Uterus (tissue), 4 donors: ENCODE measurements at places on chromosomes 5 and 9. TPM values are rescaled to one million over a fixed set of nuclear protein-coding genes. Genes with fewer than 3 reads are reported as not detected.

DNA sequence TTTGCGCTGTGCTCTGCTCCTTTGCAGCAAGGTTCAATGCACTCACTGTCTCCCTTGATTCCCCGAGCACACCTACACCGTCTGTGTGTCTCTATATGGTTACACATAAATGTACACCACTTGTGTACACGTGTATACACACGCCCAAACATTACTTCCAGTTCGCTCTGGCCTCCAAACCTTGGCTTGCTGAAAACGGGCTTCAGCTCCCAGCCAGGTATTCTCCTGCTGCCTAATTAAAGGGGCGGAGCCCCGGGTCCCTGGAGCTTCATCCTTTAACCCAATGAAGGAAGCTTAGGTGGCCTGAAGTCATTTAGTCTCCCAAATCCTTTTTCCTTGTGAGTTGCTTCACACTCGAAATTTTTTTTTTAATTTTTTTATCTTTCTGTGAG is 4.6 kb downstream of the ISL1 start:
- no peak overlapping the region for H3K27ac ChIP-seq
- peaks cover 49% of the 10 kb centered on the region for H3K27me3 ChIP-seq
- no peak overlapping the region for H3K4me3 ChIP-seq
- no peaks in the 10 kb centered on the region for H3K36me3 ChIP-seq
- peaks cover 1% of the 10 kb centered on the region for H3K4me1 ChIP-seq

GRCh38 chr9:976258-976942 is at the start of gene DMRT3:
Gene DMRT3 (plus strand): TSS chr9:976655. CDS start chr9:977002, 347 bp downstream.
- no peak within 1 kb of the TSS for H3K27ac ChIP-seq
- peaks cover 14% of the 10 kb centered on the region for H3K4me1 ChIP-seq
- peak within 1 kb of the TSS; percentile 18 for H3K4me3 ChIP-seq
- H3K36me3 ChIP-seq = no peaks in the 10 kb centered on the region

SPATA6L gene
- total RNA-seq = 8.1 TPM

LCN1 gene
- not detected for total RNA-seq

GRCh38 chr9:91220491-91221135 is 141.1 kb downstream of the AUH start:
- no peak overlapping the region for H3K27ac ChIP-seq
- no peak for DNase-seq
- no peaks in the 10 kb centered on the region for H3K4me1 ChIP-seq
- no peaks in the 10 kb centered on the region for H3K36me3 ChIP-seq

ZDHHC11 gene
- not detected for total RNA-seq

DNA sequence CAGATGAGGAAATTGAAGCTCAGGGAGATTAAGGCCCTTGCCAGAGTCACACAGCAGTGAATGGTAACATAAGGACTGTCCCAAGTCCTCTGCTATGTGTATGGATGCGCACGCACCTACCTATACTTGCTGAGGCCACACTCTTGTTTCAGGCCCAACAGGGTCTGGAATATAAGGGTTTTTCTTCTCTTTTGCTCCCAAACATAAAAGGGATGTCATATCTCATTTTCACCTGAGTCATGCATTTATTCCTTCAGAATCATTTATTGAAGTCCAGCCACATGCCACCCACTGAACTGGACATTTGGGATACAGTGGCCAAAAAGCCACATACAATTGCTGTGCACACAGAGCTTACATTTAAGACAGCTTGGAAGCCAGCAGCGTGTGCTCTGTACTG is 92.0 kb downstream of the SH3TC2 start:
- no peaks in the 10 kb centered on the region for H3K4me1 ChIP-seq
- no peak overlapping the region for H3K4me3 ChIP-seq
- no peak for DNase-seq
- no peaks in the 10 kb centered on the region for H3K36me3 ChIP-seq
- H3K27me3 ChIP-seq = no peaks in the 10 kb centered on the region

DNA sequence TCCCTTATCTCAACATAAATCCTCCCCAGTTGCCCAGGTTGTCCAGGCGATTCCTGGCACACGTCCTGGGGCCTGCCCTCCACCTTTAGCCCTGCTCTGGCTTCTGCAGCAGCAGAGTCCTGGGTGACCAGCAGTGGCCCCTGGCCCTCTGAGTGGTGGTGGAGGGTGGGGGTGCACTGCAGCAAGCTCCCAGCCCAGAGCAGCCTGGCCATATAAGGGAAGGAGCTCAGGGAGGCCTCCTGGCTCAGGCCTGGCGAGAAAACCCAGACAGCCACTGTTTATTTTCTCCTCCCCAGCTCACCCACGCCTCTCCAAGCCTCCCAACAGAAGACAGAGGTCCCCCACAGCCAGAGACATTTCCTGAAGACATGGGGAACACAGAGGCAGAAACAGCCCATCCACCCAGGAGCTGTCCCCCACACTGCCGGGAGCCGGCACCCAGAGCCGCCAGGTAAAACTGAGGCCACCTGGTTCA is 44.7 kb upstream of the IL17B start:
- H3K27ac ChIP-seq = peak overlapping the region; percentile 99
- DNase-seq = peak; percentile 62
- H3K4me1 ChIP-seq = peaks cover 19% of the 10 kb centered on the region
- H3K27me3 ChIP-seq = no peaks in the 10 kb centered on the region
- no peak overlapping the region for H3K4me3 ChIP-seq

DNA sequence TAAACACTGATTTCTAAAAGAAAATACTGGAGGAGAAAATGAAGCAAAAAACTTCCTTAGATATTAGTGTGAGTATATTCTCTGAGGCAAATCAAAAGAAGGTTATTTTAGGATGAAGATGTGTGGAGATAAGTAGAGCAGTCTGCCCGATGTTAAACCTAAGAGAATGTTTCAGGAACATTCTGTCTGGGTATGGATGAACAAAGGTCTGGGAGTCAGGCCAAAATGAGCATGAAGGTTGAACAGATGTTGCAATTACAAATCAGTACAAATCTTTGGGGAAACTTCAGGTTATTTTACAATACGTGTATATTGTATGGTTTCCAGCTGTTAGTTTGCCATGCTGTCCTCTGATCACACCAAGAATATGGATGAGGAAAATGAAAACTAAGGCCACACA is 14.4 kb upstream of the CEP78 start:
- H3K27me3 ChIP-seq = no peaks in the 10 kb centered on the region
- no peak overlapping the region for H3K27ac ChIP-seq
- no peaks in the 10 kb centered on the region for H3K36me3 ChIP-seq

DNA sequence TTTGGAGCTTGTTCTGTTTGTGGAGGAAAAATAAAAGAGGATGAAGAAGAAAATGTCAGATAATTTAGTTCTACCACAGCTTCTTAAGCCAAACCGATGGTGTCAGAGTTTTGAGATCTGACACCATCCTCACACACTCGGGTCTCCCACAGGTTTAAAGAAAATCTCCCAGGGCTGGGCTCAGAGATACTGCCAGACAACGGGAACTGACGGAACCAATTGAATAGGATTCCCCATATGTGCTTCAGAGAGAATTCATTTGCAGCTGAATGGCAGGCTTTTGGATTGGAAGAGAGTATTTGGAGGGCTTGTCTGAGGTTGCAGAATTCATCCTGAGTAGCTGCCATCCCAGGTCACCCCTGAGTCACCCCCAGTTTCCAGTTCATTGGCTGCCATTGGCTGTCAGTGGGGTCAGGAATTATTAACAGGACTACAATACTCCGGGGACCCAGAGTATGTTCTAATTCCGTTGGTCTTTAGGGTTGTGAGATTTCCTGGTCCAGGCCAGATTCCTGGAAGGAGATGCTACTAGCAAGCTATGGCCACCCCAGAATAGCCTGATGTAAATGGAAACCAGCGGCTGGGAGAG is 131.3 kb downstream of the PDZD2 start:
- no peak overlapping the region for H3K27ac ChIP-seq
- no peaks in the 10 kb centered on the region for H3K4me1 ChIP-seq
- H3K27me3 ChIP-seq = no peaks in the 10 kb centered on the region
- no peak for DNase-seq

- no peaks in the 10 kb centered on the region for H3K36me3 ChIP-seq
- DNase-seq = no peak
- no peaks in the 10 kb centered on the region for H3K27me3 ChIP-seq
- H3K27ac ChIP-seq = no peak overlapping the region
- no peak overlapping the region for H3K4me3 ChIP-seq
Measured at GRCh38 chr9:130901498-130902203, 5.0 kb upstream of the QRFP start.

MTAP gene
- 35.6 TPM for total RNA-seq

- no peaks in the 10 kb centered on the region for H3K36me3 ChIP-seq
- H3K27ac ChIP-seq = no peak overlapping the region
Measured at GRCh38 chr5:92896722-92897121, 684.3 kb downstream of the NR2F1-AS1 start.

DNA sequence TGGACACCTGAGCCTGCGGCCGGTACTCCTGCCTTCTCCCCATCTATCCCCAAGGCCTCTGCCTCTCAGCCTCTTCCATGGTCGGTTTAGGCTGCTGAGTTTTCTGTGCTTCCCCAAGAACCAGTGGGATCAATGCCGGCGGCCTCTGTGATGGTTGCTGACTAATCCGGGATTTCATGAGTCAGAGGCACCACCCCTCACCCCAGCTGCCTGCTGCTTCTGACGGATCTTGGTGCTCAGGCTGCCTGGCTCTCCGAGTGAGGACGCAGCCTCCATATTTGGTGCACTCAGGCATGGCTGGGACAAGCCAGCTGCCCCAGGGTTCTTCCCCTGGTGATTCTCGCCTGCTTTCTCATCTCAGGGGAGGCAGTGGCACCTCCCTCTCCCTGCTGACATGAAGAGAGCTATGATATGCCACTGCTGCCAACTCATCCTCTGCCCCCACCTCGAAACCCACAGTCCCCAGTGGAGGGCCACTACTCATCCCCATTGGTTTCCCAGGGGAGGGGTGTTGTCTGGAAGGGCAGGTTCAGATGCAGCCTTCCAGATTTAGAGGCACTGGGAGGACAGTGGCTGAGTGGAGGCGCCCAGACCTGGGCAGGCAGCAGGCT is 3.3 kb upstream of the MAN1B1 start:
- no peaks in the 10 kb centered on the region for H3K27me3 ChIP-seq
- H3K27ac ChIP-seq = peak overlapping the region; percentile 67
- no peak overlapping the region for H3K4me3 ChIP-seq
- DNase-seq = peak; percentile 63
- no peaks in the 10 kb centered on the region for H3K36me3 ChIP-seq

- H3K27ac ChIP-seq = no peak overlapping the region
- no peaks in the 10 kb centered on the region for H3K36me3 ChIP-seq
- H3K4me1 ChIP-seq = no peaks in the 10 kb centered on the region
- no peaks in the 10 kb centered on the region for H3K27me3 ChIP-seq
- DNase-seq = no peak
- no peak overlapping the region for H3K4me3 ChIP-seq
Measured at GRCh38 chr5:58760222-58760621, 177.3 kb downstream of the RAB3C start.

- H3K4me3 ChIP-seq = no peak overlapping the region
- no peak overlapping the region for H3K27ac ChIP-seq
- H3K4me1 ChIP-seq = no peaks in the 10 kb centered on the region
Measured at GRCh38 chr9:95504053-95504963, 12.5 kb downstream of the PTCH1 start.

GRCh38 chr5:68746220-68746619 is 347.6 kb upstream of the SLC30A5 start:
- no peaks in the 10 kb centered on the region for H3K4me1 ChIP-seq
- peak overlapping the region; percentile 53 for H3K27ac ChIP-seq
- H3K27me3 ChIP-seq = no peaks in the 10 kb centered on the region

DNA sequence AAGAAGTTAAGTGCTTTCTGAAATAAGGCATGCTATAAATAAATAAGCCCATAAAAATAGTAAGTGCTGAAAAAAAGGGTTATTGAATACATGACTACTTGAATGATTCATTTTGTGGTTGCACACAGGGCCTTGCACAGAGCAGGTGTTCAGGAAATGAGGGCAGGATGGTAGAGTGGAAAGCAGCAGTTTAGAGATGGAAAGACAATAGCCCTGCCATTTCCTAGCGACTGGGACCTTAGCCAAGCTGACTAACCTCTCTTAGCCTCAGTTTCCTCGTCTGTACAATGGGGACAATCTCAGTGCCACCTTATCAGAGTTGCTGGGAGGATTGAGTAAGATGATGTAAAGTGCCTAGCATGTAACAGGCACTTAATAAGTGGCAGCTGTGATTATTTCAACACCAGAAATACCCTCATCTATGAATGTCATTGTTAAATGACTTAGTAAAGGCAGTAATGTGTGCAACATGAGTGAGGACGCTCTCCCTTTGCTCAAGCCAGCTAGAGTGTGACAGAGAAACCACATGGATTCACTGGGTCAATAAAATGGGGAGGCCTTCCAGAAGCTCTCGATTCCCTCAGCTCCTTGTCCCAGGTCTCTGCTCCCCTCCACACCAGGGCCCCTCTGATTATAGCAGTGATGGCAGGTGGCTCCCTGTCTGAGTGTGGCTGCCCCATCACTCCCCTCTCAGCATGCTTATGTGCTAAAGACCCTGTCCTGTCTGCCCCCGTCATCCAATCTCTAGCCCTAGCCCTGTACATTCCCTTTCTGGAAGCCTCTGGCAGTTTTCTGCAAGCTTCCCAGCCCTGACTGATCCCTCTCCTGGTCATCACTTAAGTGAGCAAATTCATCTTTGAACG is 16.0 kb upstream of the PHF19 start:
- DNase-seq = no peak
- peak overlapping the region; percentile 16 for H3K27ac ChIP-seq
- H3K27me3 ChIP-seq = no peaks in the 10 kb centered on the region

RLN2 gene
- total RNA-seq = 1.3 TPM

TMEFF1 gene
- not detected for total RNA-seq

- H3K36me3 ChIP-seq = no peaks in the 10 kb centered on the region
- no peaks in the 10 kb centered on the region for H3K4me1 ChIP-seq
Measured at GRCh38 chr9:71279151-71279739, 157.8 kb upstream of the TRPM3 start.
